ENCODE measurements at places on chromosomes 13 and 19. TPM values are rescaled to one million over a fixed set of nuclear protein-coding genes. Genes with fewer than 3 reads are reported as not detected.

The PGLYRP2 gene
- not detected for total RNA-seq

DNA sequence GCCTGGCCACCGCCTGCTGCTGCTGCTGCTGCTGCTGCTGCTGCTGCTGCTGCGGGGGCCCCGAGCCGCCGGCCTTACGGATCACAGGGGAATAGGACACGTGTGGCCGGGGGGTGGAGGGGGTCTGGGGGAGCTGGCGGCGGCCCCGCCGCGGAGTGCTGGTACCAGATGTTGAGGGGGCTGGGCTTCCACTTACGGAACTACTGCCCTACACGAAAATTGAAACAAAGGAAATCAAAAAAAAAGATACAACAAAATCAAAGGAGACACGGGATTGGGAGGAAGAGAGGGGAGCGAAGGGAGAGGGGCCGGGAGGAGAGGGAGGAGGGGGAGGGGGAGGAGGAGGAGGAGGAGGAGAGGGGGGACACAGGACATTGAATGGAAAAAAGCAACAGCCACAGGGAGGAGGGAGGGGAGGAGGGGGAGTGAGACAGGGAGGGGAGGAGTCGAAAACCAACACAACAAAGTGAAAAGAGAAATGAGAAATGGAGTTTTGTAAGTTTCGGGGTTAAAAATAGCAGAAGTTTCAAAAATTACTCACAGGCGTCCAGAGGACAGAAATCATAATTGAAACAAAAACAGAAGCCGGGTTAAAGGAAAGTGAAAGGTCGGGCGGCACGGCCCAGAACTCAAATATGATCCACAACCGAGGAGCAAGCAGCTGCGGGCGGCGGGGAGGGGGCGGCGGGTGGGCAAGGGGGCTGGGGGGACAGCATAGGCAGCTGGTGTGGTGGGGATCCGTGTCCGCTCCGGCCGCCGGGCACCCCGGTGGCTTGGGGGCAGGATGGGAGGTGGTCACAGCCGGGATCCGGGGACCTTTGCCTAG is 57.8 kb downstream of the IER2 start:
- no peak for DNase-seq

GRCh38 chr13:51518827-51519226 is 65.4 kb upstream of the WDFY2 start:
- peak; percentile 77 for DNase-seq

DNA sequence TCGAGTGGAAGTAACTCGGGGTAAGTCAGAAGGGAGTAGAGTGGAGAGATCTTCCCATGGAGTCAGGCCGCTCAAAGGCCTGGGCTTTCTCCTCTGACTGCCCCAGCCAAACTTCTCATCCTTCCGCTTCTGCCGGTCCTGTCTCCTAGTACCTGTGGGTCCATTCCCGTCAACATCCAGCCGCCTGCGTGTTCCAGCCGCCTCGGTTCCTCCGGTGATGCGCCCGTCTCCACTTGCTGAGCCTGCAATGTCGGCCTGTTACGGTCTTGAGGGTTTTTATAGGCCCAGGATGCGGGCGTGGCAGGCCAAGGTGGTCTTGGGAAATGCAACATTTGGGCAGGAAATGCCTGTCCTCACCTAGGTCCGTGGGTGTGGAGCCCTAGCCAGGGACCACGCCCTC is 38.3 kb downstream of the RASL11A start:
- no peak for DNase-seq

The HIF3A gene
- 0.42 TPM for total RNA-seq

DNA sequence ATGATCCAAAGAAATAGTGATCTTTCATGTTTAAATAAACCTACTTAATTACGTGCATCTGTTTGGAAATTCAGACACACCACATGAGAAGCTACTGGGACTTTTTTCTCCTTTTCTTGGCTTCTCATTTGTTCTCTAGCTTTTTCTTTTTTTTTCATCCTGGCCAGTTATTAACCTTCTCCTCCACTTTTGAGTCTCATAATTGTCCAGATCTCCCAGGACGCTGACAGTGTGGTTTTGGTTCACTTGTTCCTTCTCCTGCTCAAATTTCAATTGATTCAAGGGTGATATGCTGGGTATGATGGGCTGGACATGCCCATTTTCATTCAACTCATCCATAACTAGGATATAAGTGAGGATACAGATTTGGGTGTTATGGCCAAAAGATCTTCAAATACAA is 152.3 kb downstream of the TM9SF2 start:
- DNase-seq: no peak

- no peak for DNase-seq
Measured at GRCh38 chr19:30017172-30017571, 75.1 kb downstream of the URI1 start.

DNA sequence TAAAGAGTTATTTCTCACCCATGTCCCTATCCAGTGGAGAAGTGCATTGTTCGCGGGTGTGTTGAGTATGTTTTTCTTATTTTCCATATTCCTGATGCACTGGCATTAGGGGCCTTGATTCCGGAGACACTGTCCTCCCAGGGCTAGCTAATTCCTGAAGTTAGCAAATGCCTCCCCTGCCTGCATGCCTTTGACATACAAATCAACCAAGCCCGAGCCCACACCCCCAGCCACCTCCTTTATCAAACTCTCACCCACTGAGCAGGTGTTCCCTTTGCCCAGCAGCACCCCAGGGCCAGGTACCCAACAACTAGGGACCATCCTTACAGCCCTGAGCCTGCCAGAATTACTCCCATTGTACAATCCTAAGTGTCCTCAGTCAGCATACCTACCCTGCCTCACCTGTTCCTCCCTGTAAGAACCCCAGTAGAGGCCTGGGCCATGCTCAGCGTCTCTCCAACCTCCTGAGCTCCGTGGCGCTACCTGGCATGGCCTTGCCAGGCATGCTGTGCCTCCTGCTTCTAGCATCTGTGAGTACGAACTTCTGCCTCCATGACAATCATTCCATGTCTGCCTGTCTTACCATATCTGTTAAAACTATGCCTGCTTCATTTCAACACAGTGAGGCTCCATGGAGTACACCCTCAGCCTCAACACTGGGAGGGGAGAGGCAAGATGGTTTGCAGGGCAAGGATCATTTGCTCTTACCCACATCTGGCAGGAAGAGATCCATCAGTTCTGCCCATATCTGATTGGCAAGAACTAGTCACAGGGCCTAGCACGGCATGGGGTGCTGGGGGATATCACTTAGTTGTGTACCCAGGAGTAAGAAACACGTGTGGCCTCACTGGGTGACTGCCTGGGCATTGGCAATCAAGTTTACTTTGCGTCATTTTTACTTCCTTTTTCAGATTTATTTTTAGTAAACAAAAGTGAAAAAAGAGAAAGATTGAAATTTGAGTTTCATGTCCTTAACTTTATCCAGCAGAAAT is 203.9 kb downstream of the SHISA2 start:
- DNase-seq: no peak

The ATP4B gene
- not detected for total RNA-seq

DNA sequence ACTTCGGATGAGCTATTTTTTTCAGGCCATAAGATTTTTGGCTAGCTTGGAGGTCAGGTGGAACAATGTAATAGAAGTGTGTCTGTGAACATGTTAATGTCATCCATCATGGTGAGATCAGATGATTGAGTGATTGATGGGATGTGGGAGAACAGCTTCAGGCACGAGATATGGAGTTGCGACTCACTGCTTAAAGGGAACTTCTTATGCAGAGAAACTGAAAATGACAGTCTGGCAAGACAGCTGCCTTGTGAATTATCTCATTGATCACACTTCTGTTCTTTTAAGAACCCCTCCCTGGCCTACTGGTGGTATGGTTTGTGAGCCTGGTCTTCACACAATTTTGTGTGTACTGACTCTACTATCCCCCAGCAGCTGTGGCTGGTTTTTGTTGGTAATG is 96.0 kb downstream of the OLFM4 start:
- DNase-seq: no peak

GRCh38 chr13:113408562-113408961 is 44.6 kb upstream of the GRTP1 start:
- DNase-seq: no peak

The FGF22 gene
- not detected for total RNA-seq

DNA sequence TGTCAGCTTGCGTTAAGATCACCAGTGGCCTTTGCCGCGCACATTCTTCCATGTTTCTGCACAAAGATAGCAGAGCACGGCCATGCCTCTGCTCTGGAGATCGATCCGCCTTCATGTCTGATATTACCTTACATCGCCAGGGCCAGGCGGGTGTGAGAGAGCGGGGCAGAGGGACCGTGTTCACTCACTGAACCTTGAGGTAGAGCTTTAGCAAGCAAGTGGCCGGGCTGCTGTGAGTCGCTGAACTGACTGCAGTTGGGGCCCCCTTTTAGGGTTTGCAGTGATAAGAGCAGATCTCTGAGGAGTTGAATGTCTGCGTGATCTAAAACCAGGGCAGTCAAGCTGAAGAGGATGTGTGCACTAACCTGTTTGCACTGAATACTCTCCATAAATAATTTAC is 275.4 kb upstream of the OBI1 start:
- DNase-seq: no peak

DNA sequence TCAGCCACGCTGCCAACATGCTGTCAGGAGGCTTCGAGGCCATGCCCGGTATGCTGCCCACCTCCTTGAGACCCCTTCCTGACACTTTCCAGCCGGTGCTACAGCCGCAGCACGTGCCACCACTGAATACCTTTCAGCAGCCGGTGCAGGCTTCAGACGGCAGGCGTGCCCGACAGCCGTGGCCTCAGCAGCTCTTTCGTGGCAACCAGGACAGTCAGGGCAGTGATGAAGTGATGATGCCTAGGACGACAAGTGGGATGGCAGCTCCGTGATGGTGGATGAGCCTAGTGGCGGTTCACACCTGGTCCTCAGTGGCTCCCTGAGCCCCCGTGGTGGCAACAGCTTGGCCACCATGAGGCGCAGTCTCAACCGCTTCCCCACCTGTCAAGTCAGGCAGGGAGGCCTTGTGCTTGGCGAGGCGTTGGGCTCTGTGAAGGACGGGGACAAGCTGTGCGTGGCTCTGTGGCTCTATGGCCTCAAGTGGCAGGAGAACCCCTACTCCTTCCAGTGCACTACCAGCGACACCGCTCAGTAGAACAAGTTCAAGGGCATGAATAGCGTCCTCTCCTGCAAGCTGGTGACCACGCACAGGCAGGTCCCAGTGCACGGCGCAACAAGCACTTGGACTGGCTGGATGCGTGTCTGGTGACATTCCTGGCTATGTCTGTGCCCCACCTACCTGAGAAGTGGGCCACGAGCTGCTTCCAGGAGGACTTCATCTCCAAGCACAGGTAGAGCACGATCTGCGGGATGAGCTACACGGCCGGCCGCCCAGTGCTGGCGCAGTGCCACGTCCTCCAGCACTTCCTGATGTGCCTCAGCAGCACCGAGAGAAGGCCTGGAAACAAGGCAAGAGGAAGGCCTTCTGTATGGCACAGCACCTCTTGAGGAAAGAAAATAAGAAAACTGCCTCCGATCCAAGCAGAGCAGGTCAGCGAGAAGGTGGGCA is 18.2 kb upstream of the ZNF14 start:
- DNase-seq: no peak

DNA sequence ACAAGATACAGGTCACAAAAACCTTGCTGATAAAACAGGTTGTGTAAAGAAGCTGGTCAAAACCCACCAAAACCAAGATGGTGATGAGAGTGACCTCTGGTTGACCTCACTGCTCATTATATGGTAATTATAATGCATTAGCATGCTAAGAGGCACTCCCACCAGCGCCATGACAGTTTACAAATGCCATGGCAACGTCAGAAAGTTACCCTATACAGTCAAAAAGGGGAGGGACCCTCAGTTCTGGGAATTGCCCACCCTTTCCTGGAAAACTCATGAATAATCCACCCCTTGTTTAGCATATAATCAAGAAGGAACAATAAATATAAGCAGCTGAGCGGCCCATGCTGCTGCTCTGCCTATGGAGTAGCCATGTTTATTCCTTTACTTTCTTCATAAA is 434.1 kb downstream of the ZNF536 start:
- DNase-seq: no peak

GRCh38 chr13:92994056-92994455 is 232.6 kb upstream of the GPC6 start:
- DNase-seq: no peak

- DNase-seq: no peak
Measured at GRCh38 chr13:108425056-108425455, 155.5 kb downstream of the TNFSF13B start.

- no peak for DNase-seq
Measured at GRCh38 chr13:94079876-94080275, 399.6 kb downstream of the DCT start.

GRCh38 chr19:51783372-51783771 is 11.6 kb upstream of the FPR3 start:
- no peak for DNase-seq

DNA sequence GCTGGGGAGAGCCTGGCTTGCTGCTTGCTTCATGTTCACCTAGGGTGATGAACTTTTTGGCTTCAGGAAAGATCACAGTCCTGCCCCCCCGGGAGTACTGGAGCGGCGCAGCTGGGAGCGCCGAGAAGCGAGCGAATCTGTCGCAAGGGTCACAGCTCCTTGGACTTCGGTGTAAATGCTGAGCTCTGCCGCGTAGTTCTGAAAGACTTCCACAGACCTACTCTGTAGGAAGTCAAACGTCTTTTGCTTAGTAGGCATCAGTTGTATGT is 2.7 kb downstream of the ING1 start:
- DNase-seq: no peak

DNA sequence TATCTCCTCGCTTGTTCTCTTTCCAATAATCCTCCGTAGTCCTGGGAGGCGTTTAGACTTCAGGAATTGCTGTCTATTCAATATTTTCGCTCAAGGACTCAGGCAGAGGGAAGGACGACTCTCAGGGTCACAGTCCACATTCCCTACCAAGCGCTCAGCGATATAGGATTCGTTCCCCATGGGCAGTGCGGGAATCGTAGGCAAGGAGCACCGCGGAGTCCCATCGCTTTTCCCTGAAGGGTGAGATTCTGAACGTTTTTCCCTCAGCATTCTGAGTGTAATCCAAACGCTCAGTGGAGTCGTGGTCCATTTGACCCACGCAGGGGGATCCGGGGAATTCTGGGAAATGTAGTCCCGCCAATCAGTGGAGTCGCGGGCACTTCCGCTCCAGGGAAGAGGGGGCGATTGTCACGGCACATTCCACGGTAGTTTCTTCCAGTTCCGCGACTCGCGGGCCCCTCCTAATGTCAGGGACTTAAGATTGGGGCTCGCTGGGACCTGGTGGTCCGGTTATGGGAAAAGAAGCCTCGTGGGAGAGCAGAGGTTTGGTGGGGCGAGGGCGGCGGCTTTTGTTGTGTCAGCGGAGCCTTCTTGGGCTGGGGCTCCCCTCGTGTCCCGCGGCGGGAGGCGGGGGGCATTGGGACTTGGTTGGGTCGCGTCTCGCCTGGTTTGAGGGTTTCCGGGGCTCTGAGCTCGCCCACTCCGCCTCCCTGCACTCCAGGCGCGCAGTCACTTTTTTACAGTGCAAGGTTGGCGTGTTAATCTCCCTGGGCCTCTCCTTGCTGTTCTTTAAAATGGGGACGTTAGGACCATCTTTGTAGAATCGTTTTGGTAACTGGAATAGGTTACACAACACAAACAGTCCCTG is at the start of gene ZNF234:
ZNF234 (plus strand) TSS at position 364 of the 868 bp plus-strand sequence. CDS start 3,079 bp downstream, outside the sequence.
- DNase-seq: peak; percentile 55

GRCh38 chr13:112111239-112111857 is 44.4 kb downstream of the SOX1 start:
- DNase-seq: no peak

The DLEU7 gene
- total RNA-seq: not detected

The PCDH9 gene
- total RNA-seq: 0.75 TPM

- no peak for DNase-seq
Measured at GRCh38 chr13:74115133-74115532, 19.1 kb downstream of the KLF12 start.

- DNase-seq: no peak
Measured at GRCh38 chr13:73970421-73971055, 163.7 kb downstream of the KLF12 start.

GRCh38 chr19:51531349-51532315 is at the start of gene SIGLEC6:
TSS of gene SIGLEC6 (minus strand) at chr19:51531670. CDS start at chr19:51531648, 22 bp downstream.
- DNase-seq: no peak

The ZNF829 gene
- 4.0 TPM for total RNA-seq

GRCh38 chr13:52852444-52852843 is 4.0 kb upstream of the PCDH8 start:
- DNase-seq: no peak
